HT-29 (cell line): ENCODE measurements at places on chromosomes 3 and 15. TPM values are rescaled to one million over a fixed set of nuclear protein-coding genes. Genes with fewer than 3 reads are reported as not detected.

The CERS3 gene
- total RNA-seq = not detected in 2 replicates

The OR5K2 gene
- not detected in 2 replicates for total RNA-seq

The ACVR2B gene
- 3.0 and 5.2 TPM in 2 replicates for total RNA-seq

DNA sequence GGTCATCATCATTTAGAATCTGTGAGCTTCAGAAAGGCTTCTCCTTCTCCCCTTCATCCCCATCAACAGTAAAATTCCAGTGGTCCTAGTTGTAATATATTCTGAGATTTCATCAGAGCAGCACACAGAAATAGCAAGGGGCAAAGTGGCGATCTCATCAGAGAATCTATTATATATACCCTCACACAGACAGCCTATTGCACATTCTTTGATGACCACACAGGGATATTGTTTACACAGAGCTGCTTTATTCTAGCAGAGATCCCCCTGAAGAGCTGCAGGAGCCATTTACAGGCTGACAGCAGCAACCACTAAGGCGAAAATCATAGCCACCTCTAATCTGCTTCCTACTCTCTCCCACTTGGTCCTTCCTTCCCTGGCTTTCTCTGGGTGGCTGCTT, 42.0 kb upstream of the CRBN start:
- no peak for DNase-seq

- peak; percentile 39 for DNase-seq
Observed at GRCh38 chr15:74320352-74321247, 46.8 kb downstream of the CYP11A1 start.

DNA sequence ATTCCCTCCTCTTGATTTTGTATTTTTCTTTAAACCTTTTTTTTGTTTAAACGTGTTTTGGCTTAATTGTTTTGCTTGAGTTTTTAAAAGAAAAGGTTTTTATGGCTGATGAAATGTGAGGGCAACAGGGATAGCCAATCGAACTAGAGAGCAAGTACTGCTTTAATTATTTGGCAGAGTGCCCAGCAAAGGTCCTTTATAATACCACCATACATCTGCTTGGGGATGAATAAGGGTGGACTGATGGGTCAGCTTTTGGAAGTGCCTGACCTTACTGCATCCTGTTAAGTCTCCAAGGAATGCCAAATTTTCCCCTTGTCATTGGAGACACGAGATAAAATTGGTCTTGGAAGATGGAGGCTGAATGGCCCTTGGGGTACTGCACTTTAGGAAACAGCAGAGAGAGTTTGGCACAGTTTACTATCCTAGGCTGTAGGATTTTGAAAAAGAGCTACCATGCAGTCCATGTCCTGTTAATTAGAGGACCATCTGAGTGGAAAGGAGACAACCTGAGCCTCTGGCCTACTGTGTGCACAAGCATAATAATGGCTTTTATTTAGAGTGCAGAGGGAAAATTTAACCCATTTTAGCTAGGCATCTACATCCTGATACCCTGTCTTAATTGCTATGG, 19.8 kb upstream of the MTHFS start:
- DNase-seq = no peak
